Stimulated activated CD4-positive, alpha-beta T cell treated with anti-CD3 and anti-CD28 coated beads, TNF-alpha, amount 100 ng/mL, for 48 hours (primary cell): ENCODE measurements at places on chromosomes 12 and 14.
A peak's percentile ranks its signal among the peaks of the same experiment; 100 is the strongest.

DNA sequence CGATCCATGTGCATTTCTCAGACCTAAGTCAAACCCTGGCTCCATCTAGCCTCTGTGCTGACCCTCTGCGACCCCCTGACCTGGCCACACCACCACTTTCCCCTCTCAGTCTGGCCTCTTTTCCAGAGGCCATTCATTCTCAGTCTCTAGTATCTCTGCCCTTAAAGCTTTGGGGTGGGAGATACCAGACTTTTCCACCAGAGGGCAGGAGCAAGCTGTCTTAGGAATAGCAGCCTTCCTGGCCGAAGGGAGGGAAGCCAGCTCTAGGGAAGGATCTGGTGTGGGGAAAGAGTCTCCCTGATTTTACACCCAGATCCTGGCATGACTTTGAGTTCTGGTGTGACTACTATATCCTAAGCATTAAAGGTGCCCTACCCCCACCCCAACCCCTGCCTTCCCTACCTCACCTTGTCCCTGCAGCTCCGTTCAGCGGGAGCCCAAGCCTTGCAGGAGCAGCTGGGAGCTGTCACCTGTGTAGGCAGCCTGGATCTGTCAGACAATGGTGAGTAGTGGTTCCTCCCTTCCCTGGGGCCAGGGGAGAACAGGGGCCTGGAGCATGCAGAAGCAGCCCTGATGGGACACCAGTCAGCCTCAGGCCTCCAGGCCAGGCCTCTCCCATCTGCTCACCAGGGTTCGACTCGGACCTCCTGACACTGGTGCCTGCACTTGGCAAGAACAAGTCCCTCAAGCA, 6.6 kb downstream of the CARMIL3 start:
- DNase-seq, result no peak

DNA sequence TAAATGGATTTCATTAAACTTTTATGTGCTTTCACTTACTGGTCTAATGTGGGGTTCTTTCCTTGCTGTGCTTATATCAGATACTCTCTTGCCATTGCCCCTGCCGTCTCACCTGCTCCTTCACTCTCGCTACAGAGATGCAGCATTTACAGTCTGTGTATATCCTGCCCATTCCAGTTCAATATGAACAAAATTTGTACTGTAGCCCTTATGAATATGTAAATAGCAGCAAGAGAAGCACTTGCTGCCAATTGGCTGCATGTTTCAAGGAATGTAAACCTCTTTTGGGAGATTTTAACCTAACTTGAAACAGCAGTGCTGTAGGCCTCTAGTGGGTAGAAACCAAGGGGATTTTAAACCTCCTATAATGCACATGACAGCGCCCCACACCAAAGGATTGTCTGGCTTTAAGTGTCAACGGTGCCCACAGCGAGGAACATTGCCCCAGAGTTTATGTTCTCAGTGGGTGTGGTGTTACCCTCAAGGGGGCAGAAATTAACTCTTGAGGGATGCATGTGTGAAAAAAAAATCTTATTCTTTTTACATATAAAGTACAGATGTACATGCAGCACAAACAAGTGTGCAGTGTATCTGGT, 19.1 kb downstream of the PCNX1 start:
- DNase-seq, result no peak

DNA sequence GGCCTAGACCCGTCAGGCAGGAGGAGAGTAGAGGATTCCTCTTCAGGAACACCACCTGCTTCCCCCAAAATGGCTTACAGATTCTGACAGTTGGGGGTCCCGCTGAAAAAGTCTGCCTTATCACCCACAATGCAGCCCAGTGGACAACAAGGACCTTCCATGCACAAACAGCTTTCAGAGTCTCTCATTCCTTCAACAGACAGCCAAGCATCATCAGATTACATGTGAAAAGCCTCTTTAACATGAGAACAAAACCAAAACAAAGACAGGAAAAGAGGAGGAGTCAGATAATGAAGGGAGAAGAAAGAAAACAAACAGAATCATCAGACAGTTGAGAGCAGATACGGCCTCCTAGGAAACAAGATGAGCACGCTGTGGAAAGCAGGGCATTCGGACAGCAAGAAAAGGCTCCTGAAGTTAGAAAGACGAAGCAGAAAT, 18.3 kb downstream of the KCTD10 start:
- DNase-seq, result no peak

DNA sequence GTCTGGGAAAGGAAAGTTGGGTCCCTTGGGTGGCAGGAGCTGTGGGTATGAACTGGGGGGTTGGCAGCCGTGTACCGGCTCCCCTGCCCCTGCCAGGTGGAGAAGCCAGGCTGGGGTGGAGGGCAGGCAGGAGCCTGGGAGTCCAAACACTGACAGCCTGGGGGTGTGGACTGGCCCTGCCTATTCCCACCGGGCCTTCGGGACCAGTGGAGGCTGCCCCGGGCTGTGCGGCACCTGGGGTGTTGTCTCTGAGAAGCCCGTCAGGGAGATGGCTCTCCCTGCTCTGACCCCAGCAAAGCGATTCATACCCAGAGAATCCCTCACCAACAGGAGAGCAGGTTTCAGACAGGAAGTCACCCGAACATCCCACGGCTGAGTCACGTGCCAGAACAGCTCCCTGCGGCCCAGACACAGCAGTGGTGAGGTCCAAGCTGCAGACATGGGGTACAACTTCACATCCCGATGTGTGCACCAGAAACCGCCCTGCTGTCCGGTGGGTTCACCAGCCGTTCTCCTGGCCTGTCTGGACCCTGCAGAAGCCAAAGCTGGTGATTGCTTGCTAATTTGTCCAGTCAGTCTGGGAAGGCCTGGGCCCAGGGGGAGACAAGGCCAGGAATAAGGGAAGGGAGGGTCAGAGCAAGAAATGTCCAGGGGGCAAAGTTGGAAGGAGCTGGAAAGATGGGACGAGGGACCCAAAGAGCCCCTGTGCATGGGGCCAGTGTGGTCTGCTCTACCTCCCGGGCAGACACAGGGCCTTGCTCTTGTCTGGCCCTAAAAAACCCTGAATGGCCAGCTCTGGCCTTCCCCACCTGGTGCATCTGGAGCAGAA, 2.1 kb upstream of the GPR132 start:
- no peak for DNase-seq

- no peak for DNase-seq
Measured at GRCh38 chr14:56423544-56423943, 156.1 kb upstream of the TMEM260 start.

- DNase-seq, result no peak
Measured at GRCh38 chr14:82725213-82725612, 1191.6 kb upstream of the SEL1L start.

GRCh38 chr14:74660863-74661262, 48.8 kb upstream of the LTBP2 start:
- no peak for DNase-seq

DNA sequence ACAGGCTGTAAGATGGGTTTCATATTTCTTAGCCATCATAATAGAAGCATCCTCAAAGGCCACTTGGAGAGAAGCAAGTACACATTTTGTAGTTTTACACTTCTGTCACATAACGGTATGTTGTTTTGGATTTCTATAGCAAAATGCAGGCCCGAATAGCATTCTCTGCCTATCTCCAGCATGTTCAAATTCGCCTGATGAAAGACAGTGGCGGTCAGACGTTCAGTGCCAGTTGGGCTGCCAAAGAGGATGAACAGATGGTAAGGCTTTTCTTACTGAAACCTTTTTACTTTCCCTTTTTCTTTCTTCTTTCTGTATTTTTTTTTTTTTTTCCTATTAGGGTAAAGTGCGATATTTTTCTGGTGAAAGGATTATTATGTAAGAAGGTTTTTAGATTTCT, 110.5 kb downstream of the TTLL5 start:
- DNase-seq, result no peak

DNA sequence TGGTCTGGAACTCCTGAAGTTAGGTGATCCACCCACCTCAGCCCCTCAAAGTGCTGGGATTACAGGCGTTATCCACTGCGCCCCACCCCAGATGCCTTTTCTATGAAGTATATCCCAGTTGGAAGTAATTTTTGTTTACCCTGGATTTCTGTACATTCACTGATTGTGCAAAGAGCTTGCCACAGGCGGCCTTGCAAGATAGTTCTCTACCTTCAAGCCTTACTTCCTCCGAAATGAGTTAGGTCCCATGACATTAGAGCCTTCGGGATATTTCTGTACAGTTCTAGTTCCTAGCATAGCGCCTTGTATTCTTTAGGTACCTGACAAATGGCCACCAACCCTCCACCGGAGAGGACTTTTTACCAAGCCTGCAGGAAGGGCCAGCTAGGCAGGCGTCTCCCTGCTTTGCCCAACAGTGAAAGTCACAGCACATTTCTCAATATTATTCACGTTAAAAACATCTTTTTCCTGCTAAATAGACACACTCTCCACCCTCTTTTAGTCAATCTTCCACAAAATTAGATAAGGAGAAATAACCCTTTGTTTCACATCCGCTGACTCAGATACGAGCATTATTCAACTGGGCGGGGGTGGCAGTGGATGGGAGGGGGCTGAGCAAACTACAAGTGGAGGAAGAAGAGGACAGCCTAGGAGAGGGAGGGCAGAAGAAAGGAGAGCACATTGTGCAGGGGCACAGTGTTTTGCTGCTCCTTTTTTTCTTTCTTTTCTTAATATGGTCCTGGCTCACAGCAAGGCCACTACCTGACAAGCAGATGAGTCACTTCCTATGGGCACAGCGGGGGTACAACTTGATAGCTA, 40.0 kb upstream of the CAPRIN2 start:
- DNase-seq, result peak; percentile 11

DNA sequence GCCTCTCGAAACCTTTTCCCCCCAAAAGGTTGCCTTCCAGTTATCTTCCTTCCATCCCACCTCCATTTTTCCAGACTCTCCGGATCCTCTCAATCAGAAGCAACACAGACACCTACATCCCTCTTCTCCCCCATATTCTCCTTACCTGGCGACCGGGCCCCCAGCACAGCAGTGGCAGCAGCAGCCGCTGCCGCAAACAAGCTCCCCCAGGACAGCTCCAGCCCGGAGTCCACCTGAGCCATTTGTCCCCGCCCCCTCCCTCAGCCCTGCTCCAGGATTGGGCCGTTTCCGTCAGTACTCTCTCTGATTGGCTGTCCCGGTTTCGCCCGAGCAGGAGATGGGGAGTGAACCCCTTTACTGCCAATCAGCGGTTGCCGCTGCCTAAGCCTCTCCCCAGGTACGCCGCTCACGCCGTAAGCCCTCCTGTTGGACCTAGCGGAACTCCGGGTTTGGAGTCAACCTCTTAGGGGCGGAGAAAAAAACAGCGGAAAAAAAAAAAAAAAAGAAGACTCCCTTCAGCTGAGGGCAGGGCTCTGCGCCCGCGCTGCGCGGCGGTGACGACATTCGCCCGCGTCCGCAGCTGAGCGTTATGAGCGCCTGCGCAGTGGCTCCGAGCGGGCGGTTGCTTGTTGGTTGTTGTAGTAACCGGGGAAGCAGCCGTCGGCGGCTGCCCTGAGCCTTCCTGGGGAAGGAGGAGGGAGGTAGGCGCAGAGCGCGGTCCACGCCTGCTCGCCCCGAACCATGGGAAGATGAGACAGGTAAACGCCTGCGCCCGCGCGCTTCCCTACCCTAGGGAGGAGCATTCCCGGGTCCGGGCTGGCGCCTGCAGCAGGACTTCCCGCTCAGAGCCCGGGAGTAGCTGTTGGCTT, at the start of the genes ERG28 and TTLL5:
TSS of gene ERG28 (minus strand) at position 247 of the 869 bp plus-strand sequence. CDS start 3,374 bp downstream, outside the sequence.
TSS of gene TTLL5 (plus strand) at position 617 of the 869 bp plus-strand sequence. CDS start 1,904 bp downstream, outside the sequence.
- DNase-seq, result peak; percentile 96

GRCh38 chr14:95130549-95130948, 26.8 kb downstream of the DICER1 start:
- DNase-seq, result no peak

GRCh38 chr12:125194163-125194773, 129.0 kb downstream of the AACS start:
- no peak for DNase-seq

DNA sequence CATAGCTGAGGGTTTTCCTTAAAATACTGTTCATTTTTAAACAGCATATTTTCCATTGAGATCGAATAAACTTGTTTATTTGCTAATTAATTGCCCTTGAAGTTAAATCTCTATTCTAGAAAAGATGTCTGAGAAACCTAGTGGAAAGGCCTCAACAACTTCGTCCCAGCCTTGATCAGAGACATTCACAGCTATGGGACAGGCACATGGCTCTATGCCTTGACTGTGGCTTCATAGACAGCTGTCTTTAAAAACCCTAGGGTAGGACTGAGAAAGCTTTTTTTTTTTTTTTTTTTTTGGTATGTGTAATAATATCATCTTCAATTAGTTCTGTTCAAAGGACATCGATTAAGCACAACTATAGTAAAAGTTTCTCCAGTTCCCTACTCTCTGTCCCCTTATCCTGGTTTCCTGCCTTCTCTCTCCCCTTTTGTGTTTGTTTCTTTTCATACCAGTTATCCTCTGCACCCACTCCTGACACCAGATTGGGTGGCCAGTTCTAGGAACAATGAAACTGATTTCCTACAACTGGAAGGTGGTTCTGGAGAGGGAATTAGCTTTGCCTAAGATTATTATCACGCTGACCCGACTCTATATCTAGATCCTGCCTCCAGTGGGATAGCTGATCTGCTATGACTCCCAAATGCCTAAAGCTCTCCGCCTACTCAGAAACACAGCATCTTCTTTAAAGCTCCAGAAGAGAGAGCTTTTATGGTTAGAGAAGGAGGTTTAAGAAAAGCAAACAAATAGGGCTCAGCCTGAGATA, 20.3 kb downstream of the SOCS2 start:
- DNase-seq, result no peak

DNA sequence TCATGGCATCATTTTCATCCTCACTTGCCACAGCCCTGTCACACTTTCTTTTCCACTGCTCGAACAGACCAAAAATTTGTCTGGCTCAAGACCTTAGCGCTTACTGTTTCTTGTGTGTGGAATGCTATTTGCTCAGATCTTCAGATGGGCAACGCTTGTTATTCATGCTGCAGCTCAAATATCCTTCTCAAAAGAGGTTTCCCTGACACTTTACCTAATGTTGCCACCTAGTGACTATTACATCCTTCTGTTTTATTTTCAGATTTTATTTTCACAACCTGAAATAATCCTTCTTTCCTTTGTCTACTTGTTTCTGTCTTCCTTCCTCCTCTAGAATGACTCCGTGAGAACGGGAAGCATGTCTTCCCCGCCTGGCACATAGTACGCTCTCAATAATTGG, 5.6 kb downstream of the FBXO33 start:
- no peak for DNase-seq

- no peak for DNase-seq
Measured at GRCh38 chr12:87107270-87107669, 851.1 kb upstream of the MGAT4C start.

DNA sequence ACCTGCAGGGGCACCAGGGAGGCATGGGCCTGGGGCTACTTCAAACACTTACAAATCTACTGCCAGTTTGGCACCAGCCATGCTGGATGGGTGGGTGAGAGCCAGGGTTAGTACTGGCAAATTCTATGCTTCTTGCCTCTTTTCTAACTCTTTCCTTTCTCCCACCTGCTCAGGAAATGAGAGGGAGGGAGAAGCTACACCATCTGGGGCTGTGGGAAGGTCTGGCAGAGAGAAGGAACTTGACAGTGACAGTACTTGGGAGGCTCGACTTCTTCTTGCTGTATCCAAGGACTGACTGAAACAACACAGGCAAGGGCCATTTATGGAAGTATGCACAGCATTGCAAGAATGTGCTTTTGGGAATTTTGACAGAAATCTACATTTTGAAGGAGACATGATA, 149.6 kb upstream of the DYRK2 start:
- no peak for DNase-seq

DNA sequence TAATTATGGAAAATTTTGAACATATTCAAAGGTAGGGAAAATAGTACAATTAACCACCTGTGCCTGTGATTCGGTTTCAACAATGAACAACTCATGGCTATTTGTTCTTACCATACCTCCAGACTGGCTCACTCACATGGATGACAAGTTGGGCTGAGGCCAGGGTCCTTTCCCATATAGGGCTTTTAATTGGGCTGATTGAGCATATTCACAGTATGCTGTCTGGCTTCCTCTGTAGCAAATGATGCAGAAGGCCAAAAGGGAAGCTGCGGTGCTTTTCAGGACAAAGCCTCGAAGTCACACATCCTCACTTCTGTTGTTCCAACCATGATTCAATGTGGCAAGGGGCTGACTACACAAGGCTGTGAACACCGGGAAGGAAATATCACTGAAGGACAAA, 297.5 kb upstream of the SLC16A7 start:
- DNase-seq, result no peak
